SW 1271 (cell line): ENCODE measurements at places on chromosomes 5 and 9.

DNA sequence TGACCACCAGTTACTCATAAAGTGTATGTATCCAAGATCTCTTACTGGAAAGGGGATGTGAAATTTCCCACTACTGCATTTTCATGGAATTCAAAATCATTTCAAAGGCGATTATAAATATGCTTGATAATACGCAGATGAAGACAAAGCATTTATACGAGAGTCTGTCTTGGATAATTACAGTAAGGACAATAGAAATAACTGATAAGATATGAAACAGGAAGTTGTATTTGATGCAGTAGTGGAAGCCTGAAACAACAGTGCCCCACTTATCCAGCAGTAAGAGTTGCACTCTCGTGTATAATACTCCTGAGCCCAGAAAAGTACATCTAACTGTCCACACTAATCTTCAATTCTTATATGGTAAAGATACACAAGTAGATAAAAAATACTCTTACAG, 188.7 kb upstream of the POU5F2 start:
- DNase-seq, result no peak

DNA sequence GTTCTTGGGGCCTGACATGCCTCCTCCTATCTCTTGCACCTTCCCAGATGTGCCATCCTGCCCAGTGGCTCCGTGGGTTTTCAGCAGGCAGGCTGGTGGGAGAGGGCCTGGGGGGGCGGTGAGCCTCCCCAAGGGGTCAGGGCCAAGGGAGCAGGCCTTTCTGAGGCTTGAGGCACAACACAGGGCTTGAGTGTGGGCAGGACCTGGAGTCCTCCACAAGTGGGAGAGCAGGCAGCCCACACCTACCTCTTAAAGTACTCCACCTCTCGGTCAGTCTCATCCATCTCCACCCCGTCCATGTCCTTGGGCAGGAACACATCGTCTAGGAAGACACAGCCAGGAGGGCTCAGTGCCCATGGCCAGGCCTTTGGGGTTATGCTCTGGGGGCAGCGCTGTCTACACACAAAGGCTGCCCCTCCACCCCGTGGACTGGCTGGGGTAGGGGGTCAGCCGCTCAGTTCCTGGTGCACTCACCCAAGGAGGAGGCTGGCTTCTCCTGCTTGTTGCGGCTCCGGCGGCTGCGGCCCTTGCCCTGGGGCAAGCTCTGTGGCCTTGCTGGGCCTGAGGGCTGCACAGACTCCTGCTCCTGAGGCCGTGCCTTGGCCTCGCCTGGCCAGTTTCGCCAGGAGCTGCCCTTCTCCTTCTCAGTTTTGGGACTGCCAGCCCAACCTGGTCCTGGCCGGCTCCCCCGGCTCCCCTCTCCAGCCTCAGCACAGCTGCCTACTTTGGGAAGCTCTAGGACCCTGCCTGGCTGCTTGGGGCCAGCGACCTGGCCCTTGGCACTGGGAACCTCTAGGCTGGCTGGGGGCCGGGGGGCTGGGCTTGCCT, 7.2 kb upstream of the DDX41 start:
- no peak for DNase-seq

DNA sequence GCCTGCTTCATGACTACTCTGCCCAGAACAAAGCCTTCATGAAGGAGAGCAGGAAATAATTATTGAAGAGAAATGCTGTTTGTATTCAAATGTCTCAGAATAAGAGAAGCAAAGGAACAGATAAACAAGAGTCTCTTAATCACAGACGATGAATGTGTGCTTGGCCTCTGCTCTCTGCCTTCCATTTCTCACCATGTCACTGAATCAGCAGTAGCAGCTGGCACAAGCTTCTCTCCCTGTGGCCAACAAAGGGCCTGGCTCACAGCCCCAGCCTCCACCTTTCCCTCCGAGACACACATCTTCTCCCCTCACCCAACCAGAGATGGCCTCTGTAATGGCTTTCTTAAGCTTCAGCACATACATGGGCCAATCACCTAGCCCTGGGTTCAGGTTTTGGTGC, 128.1 kb upstream of the SLIT3 start:
- no peak for DNase-seq

GRCh38 chr5:59485107-59485506, 408.4 kb downstream of the PDE4D start:
- no peak for DNase-seq

DNA sequence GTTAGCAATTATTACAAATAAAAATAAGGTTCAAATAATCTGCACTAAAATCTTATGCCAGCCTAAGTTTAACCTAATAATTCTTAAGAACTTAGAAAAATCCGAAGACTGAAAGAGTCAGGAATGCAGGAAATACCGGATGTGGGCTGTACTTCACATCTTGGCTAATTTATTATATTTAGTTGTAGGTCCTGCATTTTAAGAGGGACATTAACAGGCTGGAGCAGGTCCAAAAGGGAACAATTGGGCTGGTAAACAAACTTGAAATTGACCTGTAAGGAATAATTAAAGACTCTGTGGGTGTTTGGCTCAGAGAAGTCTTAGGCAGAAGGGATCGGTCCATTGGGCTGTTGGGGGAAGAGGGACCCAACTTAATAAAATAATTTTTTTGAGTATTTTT, 18.4 kb downstream of the GLRA1 start:
- no peak for DNase-seq

- DNase-seq, result no peak
Observed at GRCh38 chr9:27436234-27436633, 87.9 kb upstream of the IFNK start.

DNA sequence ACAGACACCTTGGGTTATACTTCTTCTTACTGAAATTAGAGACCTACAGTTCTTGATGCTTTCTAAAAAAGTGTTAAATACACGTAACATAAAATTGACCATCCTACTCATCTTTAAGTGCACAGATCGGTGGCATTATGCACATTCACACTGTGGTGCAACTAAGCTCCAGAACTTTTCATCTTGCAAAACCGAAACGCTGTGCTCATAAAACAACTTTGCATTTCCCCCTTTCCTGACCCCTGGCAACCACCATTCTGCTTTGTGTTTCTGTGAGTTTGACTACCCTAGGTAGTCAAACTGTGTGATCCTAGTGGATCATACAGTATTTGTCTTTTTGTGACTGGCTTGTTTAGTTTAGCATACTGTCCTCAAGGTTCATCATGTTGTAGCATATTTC, 3.9 kb downstream of the MVB12B start:
- no peak for DNase-seq

DNA sequence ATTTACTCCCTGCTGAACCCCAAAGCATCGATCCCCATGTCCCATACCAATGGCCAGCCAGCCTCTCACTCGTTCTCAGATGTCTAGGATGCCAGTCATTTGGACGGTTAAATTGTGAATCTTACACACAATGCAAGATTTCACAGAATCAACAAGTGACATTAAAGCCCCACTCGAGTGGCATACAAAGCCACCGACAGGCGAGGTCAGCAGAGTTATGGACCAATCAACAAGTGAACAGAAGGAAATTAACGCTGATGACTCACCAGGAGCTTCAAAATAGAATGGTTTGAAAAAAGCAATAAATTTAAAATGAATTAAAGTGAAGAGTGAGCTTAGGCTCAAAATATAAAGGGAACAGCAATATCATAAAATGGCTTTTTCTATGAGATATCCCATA, 8.2 kb upstream of the RUFY1 start:
- no peak for DNase-seq

DNA sequence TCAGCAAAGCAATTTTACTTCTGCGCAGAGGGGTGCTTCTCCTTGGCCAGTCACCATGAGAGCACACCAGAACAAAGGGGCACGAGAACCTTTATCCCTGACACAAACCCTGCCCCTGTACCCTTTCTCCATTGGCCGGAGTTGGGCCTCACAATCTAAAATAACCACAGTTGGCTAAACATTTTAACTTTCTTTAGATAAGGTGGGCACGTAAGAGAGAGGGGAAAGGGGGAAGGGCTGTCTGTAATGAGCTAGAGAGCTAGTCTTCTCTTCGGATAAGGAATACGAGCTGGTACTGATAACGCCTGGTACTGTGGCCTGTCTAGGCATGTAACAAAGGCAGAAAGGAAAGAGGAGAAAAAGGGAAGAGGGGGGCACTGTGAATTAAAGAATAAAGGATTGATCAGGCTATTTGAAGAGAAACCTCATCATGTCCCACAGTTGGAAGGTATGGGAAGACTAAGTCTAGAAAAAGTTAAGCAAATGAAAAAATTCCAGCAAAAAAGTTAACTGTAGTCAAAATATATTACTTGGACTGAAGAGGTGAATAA, 1.8 kb upstream of the IARS1 start:
- no peak for DNase-seq

- DNase-seq, result no peak
Observed at GRCh38 chr9:111330124-111330523, at the start of gene OR2K2. Gene OR2K2 (minus strand): TSS chr9:111330224. CDS start chr9:111328433, 1,791 bp downstream.

DNA sequence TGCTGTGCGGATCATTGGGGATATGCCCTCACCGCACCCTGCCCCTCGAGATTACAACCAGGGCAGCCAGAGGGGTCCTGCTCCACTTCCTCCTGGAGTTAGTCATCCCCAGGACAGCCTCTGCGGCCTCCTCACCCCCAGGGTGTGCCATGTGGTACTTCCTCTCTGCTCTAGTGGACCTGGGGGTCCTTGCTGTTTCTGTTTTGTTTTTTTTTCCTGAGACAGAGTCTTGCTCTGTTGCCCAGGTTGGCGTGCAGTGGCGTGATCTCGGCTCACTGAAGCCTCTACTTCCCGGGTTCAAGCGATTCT, 5.2 kb upstream of the FCN1 start:
- no peak for DNase-seq

GRCh38 chr5:10681731-10682679, 79.0 kb downstream of the DAP start:
- DNase-seq, result no peak

GRCh38 chr5:54045077-54045792, 265.1 kb downstream of the ARL15 start:
- no peak for DNase-seq

DNA sequence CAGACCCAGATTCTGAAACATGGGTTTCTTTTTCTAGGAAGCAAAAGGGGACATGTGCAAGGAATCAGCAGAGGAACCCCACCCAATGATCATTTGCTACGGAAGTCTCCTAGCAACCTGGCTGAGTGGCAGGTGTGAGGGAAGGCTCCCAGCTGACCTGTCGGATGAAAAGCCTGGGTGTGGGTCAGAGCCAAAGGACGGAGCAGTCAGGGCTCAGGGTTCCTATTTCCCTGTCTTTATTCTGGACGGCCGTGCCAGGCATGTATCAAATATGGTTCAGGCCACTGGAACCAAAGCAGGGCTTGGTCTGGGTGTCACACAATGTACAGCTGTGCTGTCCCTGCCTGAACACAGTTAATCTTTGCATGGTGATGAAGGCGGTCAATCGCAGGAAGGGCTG, 20.1 kb downstream of the STK10 start:
- DNase-seq, result no peak

DNA sequence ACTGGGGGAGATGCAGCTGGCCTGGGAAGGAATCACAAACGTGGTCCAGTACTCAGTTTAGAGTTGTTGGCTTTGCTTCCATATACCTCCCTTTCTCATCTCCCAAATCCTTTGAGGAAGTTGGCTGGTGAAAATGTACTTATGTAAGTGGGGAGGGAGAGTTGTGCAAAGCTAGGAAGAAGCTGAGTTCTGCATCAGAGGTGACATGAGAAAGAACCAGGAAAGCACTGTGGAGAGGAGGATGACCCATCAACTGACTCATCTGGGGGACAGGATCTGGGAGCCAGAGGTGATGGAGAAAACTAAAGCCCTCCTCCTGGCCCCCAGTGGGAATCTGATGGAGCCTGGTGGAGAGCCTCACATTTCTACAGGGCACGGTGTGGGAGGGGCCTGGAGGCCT, 16.2 kb downstream of the KCNMB1 start:
- no peak for DNase-seq

DNA sequence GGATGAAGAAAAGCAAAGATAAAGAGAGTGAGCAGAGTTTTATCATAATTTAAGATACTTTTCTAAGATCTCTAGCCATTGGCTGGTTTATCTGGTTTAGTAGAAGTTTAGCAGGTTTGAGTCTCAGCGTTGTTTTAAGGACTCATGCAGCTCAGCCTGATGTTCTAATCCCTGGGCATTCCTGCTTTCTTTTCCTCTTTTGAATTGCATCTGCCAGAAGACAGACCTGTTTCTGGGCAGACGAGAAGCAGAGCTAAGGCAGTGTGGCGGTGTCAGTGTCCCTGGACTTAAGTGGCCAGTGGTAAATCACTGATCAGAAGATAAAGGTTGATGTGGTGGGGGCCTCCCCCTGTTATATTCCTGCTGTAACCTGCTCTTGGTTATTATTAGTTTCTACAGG, 138.6 kb downstream of the ADCY2 start:
- no peak for DNase-seq

GRCh38 chr5:89728750-89729149, 680.8 kb downstream of the CETN3 start:
- DNase-seq, result no peak

GRCh38 chr9:97564291-97565175, 63.1 kb downstream of the TMOD1 start:
- no peak for DNase-seq

DNA sequence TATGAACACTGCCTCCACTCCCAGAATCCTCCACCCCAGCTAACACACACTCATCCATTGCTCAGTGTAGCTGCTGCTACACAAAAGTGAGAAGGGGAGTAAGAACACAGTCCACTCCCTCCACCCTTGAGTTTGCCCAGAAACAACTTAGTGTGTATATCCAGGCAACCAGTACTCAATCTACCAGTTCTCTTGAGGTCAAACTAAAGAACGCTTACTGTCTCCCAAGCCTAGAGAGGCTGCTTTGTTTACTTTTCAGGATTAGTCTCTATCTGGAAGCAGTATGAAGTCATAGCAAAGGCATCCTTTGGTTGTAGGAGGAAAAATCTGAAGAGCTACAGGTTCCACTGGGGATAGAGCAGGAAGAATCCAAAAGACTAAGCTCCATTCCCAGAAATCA, 296.3 kb downstream of the KCNN2 start:
- no peak for DNase-seq

GRCh38 chr9:21505425-21506179, 23.5 kb upstream of the IFNE start:
- no peak for DNase-seq

GRCh38 chr5:6766604-6767093, 53.4 kb downstream of the TENT4A start:
- DNase-seq, result peak; percentile 97
